ENCODE measurements at places on chromosomes 1 and 21. TPM values are rescaled to one million over a fixed set of nuclear protein-coding genes. Genes with fewer than 3 reads are reported as not detected.
A peak's percentile ranks its signal among the peaks of the same experiment; 100 is the strongest.

ZNF648 gene
- total RNA-seq: not detected

PADI4 gene
- 2.3 TPM for total RNA-seq

PDZK1IP1 gene
- 41.2 TPM for total RNA-seq

TRIM67 gene
- total RNA-seq: not detected

RNF186 gene
- total RNA-seq: not detected

TPR gene
- 83.4 TPM for total RNA-seq

FCAMR gene
- total RNA-seq: not detected

TMEM81 gene
- total RNA-seq: 3.5 TPM

RNU1-4 gene
- total RNA-seq: 6,622 TPM

ARHGEF16 gene
- total RNA-seq: 12.2 TPM

POGZ gene
- 96.3 TPM for total RNA-seq

NUP210L gene
- total RNA-seq: 2.1 TPM

GRCh38 chr1:24596401-24596880 is 40.6 kb downstream of the NCMAP start:
- H3K27ac ChIP-seq: no peak overlapping the region
- no peak for DNase-seq
- H3K4me3 ChIP-seq: no peak overlapping the region
- peaks cover 6% of the 10 kb centered on the region for H3K27me3 ChIP-seq
- no peaks in the 10 kb centered on the region for H3K4me1 ChIP-seq

GRCh38 chr1:151868486-151868885 is 15.0 kb upstream of the THEM5 start:
- H3K36me3 ChIP-seq: peaks cover 3% of the 10 kb centered on the region
- H3K4me3 ChIP-seq: no peak overlapping the region
- H3K27me3 ChIP-seq: no peaks in the 10 kb centered on the region
- H3K27ac ChIP-seq: no peak overlapping the region

DNA sequence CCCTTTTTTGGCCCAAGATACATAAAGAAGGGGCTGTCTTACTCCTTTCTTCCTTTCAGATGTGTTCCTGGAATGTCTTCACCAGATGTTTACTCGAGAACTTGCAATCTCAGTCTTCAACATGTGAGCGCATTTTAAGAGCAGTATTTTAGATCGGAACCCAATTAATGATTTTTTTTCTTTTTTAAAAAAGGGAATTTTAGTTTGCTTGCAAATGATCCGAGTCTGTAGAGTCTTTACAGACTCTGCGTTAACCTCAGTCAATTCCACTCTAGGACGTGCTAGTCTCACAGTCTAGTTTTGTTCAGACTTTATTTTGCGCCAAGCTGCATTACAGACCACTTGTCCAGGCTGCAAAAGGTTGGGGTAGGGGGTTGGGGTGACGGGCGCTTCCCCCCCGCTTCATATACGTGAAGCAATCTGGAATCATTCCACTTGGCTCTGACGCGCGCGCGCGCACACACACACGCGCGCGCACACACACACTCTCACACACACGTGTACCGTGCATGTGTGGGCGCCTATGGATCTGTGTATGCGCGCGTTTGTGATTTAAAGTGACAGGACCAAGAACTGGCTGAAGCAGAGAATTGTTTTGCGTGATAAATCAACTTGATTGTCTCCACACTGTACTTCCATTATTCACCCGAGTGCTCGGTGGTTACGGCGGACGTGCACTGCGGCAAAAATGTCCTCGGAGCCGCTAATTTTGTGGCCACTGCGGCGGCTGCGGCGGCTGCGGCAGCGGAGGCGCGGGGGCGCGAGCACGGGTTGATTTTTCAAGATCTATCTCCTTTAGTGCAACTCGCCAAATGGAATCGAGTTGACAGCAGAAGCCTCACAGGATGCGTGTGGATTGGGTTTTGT is 25.6 kb upstream of the NFIA start:
- H3K4me1 ChIP-seq: peaks cover 38% of the 10 kb centered on the region
- H3K4me3 ChIP-seq: peak overlapping the region; percentile 84
- peak; percentile 81 for DNase-seq

DNA sequence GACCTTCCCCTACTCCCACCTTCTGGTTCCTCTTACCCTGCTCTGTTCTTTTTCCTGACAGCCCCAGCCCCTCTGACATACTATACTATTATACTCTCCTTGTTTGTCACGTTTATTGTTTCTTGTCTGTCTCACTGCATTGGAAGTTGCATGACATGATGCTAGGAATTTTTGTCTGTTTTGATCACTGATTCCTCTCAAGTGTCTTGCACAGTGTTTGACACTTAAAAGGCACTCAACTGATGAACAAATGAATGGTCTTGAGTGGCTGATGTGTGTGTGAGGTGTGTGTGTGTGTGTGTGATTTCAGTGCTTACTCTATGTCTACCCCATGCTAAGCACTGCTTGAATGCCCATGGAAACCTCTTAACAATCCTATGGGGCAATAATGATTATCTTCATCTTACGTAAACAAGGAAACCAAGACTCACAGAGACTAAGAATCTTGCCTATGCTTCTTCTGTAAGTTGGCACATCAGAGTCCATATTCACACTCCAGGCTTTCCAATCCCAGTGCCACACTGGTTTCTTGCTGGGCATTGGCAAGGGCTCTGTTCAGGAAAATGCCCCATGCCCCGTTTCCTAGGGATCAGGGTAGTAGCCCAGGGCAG is 59.7 kb downstream of the ATP1A1 start:
- H3K27ac ChIP-seq: no peak overlapping the region
- no peaks in the 10 kb centered on the region for H3K36me3 ChIP-seq
- H3K4me1 ChIP-seq: no peaks in the 10 kb centered on the region

DNA sequence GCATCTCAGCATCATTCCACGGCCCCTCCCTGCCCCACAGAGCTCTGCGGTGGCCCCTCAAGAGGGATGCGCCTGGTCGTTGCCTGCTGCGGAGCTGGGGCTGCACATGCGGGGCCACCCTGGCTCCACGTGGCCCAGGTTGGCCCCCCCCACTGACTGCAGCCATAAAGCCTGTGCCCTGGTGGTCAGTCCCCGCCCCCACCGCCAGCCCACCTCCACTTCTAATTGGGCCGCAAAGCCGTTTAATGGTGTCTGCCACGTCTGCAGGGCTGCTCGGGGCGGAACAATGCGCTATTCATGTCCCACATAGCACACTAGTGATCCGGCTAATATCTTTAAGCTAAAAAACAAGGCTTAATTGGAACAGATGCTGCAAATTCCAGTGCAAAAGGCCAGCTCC is 33.5 kb upstream of the ACTRT2 start:
- H3K27me3 ChIP-seq: no peaks in the 10 kb centered on the region
- no peaks in the 10 kb centered on the region for H3K4me1 ChIP-seq
- H3K4me3 ChIP-seq: no peak overlapping the region

DNA sequence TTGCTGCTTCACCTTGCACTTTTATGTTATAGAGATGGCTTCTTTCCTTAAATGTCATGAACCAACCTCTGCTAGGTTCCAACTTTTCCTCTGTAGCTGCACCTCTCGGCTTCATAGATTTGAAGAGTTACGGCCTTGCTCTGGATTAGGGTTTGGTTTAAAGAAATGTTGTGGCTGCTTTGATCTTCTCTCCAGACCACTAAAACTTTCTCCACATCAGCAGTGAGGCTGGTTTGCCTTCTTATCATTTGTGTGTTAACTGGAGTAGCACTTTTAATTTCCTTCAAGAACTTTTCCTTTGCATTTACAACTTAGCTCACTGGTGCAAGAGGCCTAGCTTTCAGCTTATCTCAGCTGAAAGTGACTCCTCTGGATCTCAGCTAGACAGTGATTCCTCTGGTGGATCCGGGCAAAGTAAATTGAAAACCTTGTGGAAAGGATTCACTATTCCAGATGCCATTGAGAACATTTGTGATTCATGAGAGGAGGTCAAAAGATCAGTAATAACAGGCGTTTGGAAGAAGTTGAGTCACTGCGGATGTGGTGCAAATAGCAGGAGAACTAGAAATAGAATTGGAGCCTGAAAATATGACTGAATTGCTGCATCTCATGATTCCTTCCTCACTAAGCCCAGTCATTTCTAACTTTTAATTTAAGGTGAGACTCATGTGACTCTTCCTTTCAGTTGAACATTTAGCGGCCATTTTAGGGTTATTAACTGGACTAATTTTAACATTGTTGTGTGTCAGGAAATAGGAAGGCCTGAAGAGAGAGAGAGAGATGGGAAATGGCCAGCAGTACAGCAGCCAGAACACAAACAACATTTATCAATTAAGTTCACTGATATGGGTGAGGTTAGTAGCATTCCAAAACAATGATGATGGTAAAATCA is 16.2 kb upstream of the RGS1 start:
- H3K27me3 ChIP-seq: no peaks in the 10 kb centered on the region
- H3K4me3 ChIP-seq: no peak overlapping the region
- peak overlapping the region; percentile 52 for H3K27ac ChIP-seq

DNA sequence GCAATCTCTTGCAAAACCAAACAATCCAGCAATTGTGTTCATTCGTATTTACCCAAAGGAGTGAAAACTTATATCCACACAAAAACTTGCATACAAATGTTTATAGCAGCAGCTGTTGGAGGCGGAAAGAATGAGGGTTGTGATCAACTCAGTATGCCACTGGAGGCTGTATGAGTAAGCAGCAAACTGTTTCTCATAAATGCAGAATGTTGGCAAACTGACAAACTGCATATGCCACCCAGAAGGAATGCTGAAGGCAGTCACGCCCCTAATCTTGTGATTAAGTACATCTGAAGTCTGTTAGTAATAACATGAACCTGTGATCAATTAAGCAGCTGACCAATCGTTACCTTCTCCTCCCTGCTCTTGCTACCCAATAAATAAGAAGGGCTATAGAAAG is 60.5 kb upstream of the CR2 start:
- H3K36me3 ChIP-seq: no peaks in the 10 kb centered on the region
- no peak overlapping the region for H3K27ac ChIP-seq
- no peaks in the 10 kb centered on the region for H3K27me3 ChIP-seq
- no peak overlapping the region for H3K4me3 ChIP-seq
- DNase-seq: no peak

DNA sequence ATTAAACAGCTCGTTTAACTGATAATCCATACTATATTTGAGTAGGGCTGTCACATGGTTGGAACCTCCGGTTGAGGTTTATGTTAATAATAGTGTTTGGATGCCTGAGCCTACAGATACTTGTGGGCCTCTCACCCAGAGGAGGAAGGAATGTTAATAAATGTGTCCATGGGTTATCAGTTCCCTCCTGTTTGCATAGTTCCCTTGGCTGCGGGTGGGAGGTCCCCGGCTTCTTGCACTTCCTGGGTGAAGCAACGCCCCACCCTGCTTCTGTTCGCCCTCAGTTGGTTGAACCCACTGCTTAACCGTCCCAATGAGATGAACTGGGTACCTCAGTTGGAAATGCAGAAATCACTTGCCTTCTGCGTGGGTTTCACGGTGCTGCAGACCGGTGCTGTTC is 23.6 kb upstream of the GBP1 start:
- H3K4me1 ChIP-seq: no peaks in the 10 kb centered on the region
- no peak overlapping the region for H3K27ac ChIP-seq
- no peak for DNase-seq
- H3K27me3 ChIP-seq: no peaks in the 10 kb centered on the region

DNA sequence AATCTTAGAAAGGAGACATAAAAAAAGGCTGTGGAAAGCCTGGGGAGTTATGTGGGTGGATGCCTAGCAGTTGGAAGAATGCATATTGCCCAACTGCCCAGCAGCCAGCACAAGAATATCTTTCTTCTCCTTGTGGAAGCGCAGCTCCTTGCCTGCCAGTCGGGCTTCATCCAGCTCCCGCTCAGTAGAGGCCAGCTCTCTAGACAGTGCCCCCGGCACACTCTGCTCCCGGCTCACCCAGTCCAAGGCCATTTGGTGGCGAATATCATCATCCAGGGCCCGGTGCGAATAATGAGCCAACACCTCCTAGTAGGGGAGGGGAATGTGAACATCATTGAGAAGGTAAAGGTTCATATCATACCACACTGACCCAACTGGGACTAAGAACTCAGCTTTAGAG is 9.0 kb upstream of the RBM8A start:
- H3K27me3 ChIP-seq: no peaks in the 10 kb centered on the region
- H3K36me3 ChIP-seq: peaks cover 50% of the 10 kb centered on the region
- H3K4me3 ChIP-seq: no peak overlapping the region
- DNase-seq: no peak
- H3K4me1 ChIP-seq: peaks cover 3% of the 10 kb centered on the region

DNA sequence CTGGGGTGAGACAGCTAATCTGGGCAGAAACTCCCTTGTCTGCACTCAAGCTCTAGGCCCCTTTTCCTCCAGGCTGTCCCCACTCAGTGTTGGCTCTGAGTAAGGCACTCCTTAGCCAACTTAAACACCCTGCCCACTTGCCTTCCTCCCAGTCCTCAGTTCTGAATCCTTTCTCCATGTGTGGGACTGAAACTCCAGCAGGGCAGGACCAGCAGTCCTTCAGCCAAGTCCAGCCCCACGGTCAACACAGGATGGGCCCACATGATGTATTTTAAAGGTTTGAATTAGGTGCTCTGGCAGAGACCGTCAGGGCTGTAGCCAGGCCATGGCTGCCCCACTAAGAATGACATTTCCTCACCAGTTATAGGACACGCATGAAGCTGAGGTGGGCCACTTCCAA is 107.8 kb downstream of the EDEM3 start:
- no peak overlapping the region for H3K27ac ChIP-seq
- no peaks in the 10 kb centered on the region for H3K36me3 ChIP-seq
- DNase-seq: no peak
- H3K4me3 ChIP-seq: no peak overlapping the region
- peaks cover 4% of the 10 kb centered on the region for H3K4me1 ChIP-seq

DNA sequence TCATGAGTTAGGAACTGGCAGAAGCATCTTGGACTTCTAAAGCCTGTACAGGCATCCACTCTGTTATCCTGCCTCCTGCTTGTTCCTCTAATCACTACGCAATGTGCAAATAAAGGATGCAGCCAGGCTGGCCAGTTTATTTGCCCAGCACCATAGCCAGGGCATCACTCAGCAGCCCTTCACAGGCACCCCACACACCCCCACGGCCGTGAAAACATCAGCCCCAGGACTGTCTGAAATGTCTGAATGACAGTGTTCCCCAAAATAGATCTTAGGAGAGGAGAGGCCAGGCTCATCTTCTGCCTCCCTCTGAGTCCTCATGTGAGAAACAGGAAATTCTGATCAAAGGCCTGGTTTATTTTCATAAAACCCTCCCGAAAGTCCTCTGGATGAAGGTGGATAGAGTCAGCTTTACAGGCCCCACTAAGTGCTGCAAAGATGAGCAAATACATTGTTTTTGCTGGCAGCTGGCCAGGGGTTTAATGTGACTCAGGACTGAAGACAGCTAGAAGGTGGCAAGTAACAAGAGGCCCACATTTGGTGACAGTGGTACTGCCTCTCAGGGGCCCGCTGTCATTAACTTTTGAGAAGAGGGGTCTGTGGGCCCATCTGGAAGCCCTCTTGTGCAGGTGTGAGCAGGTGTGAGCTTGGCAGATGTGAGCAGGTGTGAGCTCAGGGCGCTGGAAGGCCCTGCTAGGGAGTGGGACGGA is 32.9 kb downstream of the GRHL3 start:
- DNase-seq: no peak
- no peaks in the 10 kb centered on the region for H3K36me3 ChIP-seq
- H3K4me3 ChIP-seq: no peak overlapping the region
- no peaks in the 10 kb centered on the region for H3K27me3 ChIP-seq
- no peak overlapping the region for H3K27ac ChIP-seq

GRCh38 chr1:40399984-40400704 is 26.6 kb downstream of the SMAP2 start:
- H3K27me3 ChIP-seq: no peaks in the 10 kb centered on the region
- no peaks in the 10 kb centered on the region for H3K36me3 ChIP-seq
- peak overlapping the region; percentile 1 for H3K27ac ChIP-seq
- no peak for DNase-seq
- no peak overlapping the region for H3K4me3 ChIP-seq

- no peak for DNase-seq
- H3K27me3 ChIP-seq: no peaks in the 10 kb centered on the region
- peaks cover 12% of the 10 kb centered on the region for H3K4me1 ChIP-seq
- H3K27ac ChIP-seq: no peak overlapping the region
- H3K36me3 ChIP-seq: no peaks in the 10 kb centered on the region
- no peak overlapping the region for H3K4me3 ChIP-seq
Measured at GRCh38 chr1:93629101-93630059, 52.3 kb downstream of the BCAR3 start.

Data from upper lobe of right lung (tissue), 1 donor.